Esophagus mucosa (tissue), 1 donor: ENCODE measurements at places on chromosomes 3 and 15. TPM values are rescaled to one million over a fixed set of nuclear protein-coding genes. Genes with fewer than 3 reads are reported as not detected.

DNA sequence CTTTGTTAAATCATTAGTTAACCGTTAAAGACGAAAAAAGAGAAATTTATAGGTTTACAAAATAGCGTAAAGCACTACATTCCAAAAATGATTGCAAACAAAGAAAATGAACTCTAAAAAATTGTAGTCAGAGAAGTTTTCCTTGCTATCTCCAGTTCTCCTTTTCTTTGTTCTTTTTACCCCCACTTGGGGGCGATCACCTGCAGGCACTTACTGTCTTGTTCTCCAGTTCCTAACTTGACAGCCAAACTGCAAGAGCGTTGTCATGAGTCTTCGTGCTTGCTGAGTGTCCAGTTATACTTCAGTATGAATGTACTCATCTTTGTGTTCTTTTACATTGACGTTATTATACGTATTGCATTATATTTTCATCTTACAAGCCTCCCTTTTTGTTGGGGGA, 54.5 kb downstream of the CHD2 start:
- ATAC-seq = no peak

GRCh38 chr3:44065311-44066094, 176.2 kb upstream of the TOPAZ1 start:
- ATAC-seq = no peak

- ATAC-seq = no peak
Observed at GRCh38 chr3:168161696-168162095, 66.0 kb upstream of the GOLIM4 start.

DNA sequence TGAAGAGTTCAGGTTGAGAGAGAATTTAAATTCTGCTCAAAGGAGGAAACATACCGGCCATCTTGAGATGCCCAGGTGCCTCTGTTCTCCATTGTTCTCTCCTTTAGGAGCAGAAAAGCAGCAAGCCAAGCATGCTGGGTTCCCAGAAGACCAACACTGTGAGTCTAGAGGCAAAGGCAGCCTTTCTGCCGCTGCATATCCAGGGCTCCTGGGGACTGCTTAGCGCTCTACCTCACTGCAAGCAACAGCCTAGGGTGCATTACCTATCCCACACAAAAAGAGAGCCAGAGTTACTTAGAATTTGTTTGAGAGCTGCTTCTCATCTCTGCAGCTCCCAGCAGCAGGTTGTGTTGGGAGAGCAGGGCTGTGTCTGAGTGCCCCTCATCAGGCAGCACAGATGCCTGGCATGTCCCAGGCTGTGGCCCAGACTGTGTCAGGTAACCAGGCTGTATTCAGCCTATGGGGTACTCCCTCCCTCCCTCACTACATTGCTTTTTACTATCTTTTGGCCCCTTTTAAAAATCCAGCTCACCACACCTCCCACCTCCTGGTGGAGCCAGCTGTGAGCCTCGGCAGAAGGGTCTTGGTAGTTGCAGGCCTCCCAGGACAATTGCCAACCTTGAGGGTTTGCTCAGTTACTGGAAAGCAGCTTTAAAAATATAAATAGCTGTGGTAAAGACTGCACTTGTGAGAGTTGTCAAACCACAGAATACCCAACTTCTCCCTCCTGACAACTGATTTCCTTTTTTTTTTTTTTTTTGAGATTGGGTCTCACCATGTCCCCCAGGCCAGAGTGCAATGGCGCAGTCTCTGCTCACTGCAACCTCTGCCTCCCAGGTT, 30.2 kb downstream of the BCL2L10 start:
- no peak for ATAC-seq

- ATAC-seq = no peak
Observed at GRCh38 chr3:36524560-36524959, 144.3 kb downstream of the STAC start.

GRCh38 chr3:148269816-148270215, 427.9 kb upstream of the AGTR1 start:
- no peak for ATAC-seq

GRCh38 chr15:29050870-29051269, 165.1 kb downstream of the APBA2 start:
- no peak for ATAC-seq

- ATAC-seq = no peak
Observed at GRCh38 chr15:88331291-88331690, 74.8 kb upstream of the NTRK3 start.

- peak; percentile 37 for ATAC-seq
Observed at GRCh38 chr3:171772427-171773056, 37.7 kb downstream of the PLD1 start.

GRCh38 chr3:138434875-138435772, 708 bp downstream of the ESYT3 start:
- ATAC-seq = peak; percentile 16

DNA sequence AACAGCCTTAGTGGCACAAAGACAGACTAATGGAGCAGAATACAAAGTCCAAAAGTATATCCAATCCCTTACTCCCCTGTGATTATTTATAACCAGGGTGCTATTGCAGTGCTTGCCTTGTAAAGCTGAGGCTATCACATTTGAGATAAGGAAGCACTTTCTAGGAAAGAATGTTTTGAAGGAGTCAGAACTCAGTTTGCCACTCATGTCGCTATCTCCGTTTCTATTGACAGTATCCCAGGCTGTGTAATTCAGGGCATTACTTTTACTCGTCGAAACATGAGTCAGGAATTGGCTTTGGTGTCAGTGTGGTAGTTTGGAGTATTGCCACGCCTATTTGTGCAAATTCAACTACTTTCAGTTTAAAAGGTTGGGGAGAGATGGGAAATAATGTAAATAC, 78.4 kb downstream of the FBXL2 start:
- ATAC-seq = no peak

- no peak for ATAC-seq
Observed at GRCh38 chr15:99402014-99402729, 150.9 kb downstream of the LRRC28 start.

DNA sequence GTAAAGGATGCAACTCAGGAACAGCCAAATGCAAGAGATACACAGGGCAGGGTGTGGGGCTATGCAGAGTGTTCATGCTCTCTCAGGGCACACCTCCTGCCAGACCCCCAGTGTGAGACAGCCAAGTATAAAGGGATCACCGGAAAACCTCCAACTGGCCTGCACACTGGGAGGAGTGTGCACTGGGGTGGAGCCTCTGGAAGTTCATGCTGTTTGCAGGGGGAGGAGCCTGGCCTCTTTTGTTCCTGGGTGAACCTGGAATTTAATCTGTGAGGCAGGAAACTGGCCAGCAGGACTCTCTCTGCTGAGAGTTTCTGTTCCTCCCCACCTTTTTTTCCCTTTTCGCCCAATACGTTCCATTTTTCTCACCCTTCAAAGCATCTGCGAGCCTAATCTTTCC, 204.1 kb downstream of the WNT5A start:
- ATAC-seq = no peak

GRCh38 chr3:46138581-46138980, 69.5 kb downstream of the CCR1 start:
- ATAC-seq = no peak

DNA sequence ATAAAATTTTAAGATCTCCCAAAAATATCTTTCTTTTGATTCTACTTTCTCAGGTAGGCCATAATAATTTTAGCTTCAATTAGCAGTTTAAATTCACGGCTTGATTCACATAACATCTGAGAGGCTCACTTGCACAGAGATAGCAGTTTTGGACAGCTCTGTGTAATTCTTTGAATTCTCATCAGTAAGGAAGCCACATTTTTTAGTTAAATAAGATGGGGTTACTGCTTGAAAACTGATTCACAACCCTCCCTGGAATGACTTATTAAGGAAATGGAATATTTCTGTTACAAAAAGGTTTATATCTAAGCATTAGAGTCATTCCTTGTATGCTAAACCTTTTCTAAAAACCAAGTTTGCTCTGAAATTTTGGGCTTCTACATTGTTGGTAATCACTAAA, 212.7 kb downstream of the ALCAM start:
- no peak for ATAC-seq

- ATAC-seq = peak; percentile 92
Observed at GRCh38 chr15:64249406-64249805, 86.6 kb upstream of the PPIB start.

DNA sequence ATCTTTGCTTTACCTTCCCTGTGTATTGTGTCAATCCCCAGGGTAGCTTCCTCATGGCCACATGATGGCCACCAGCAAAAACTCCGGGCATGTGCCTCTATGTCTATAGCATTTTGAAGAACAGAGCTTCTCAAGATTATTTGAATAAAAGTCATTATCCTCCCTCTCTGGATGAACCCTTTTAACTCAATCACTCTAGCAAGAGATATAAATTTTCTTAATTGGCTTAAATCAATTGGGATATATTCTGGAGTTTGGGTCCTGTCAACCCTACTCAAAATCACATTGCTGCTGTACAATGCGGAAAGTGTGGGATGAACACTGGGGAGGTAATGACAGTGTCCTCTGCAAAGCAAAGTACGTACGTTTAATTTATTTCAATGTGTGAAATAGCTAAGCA, 370.6 kb upstream of the LRRC3B start:
- ATAC-seq = no peak

DNA sequence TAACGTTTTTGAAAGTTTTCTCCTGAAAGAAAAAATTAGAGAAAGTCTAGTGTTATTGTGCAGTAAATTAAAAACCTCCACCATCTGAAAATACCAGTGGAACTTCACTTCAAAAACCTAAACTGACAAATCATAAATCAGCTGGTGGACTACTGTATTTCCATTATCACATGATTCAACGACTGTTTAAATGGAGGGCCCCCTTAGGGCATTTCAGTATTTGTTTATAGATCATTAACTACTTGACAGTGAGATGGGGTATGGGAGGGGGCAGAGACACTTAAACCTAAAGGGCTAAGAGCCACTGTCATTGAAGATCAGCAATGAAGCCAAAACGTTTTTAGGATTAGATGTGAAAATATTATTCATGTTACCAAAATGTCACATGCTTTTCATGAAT, 8.8 kb upstream of the C15orf61 start:
- no peak for ATAC-seq

DNA sequence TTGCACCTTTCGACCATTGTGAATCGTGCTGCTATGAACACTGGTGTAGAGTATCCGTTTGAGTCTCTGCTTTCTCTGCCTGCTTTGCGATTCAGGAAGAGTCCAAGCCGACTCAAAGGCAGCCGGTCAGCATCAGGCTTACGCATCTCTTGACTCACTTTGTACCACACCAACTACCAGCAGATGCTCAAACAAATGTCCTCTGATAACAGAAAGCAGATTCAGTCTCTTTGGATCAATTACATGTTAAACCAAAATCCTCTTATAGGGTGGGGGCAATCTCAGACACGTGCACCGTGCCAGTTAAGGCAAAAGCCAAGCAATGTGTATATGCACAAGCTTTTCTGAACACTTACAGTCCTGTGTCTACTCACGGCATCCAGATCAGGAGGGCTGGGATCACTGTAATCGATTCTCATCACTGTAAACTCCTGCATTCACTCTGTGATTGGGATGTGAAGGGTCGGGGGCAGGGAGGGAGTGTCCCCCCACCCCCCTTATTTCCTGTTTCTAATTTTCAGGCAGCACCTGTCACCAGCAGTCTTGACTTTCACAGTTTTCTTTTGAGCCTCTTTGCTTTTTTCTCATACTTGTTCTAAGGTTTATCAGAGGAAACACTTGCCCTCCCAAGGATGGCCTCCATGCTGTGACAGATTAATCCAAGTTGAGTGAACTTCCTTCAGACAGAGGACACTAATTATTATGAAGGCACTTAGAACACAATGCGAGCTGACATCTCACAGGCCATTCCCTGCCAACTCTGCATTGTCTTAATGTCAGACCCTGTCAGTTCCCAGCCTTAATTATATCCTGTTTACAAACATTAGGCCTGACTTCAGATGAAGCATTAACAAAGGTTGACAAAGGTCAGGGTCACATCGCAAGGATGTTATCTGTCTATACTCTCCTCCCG, 153.5 kb downstream of the MECOM start:
- no peak for ATAC-seq

DNA sequence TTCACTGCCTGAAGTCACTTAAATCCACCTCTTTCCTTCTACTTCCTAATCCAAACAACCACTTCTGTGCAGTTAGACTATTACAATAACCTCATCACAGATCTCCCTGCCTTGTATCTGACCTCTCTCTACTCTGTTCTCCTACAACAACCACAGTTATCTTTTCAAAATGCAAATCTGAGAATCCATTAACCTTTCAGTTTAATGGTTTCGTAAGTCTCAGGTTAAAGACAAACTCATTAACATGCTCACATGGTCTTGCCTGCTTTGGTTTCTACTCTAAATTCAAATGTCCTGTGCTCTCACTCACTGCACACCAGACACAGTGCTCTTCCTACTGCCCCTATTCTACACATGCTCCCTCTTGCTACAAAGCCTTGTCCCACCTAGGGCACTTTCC, 406.5 kb upstream of the THBS1 start:
- ATAC-seq = no peak

GRCh38 chr3:30302027-30302426, 304.4 kb upstream of the TGFBR2 start:
- no peak for ATAC-seq

DNA sequence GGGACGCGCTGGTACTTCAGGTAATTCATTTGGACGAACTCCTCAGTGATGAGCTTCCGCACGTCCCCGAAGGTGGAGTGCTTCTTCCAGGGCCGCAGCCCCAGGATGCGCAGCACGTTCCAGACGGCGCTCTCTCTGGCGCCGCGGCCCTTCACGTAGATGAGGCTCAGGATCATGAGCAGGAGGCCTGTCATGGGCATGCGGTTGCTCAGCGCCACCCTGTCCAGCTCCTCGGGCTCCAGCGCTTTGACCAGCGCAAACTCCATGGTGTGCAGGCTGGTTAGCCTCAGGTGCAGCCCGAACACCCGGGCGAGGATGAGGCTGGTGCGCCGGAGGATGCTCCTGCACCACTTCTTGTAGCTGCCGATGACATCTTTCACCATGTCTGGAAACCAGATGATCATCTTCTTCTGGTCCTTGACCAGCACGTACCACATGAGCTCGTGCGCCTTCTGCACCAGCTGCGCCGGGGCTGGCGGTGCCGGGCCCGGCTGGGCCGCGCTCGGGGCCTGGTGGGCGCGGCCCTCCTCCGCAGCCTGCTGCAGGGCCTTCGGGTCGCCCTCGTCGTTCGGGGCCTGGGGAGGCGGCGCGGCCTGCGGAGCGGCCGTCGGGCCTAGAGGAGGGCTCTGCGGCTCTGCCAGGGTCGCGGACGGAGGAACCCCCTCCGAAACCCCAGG, 501 bp downstream of the NDN start:
- ATAC-seq = peak; percentile 22

DNA sequence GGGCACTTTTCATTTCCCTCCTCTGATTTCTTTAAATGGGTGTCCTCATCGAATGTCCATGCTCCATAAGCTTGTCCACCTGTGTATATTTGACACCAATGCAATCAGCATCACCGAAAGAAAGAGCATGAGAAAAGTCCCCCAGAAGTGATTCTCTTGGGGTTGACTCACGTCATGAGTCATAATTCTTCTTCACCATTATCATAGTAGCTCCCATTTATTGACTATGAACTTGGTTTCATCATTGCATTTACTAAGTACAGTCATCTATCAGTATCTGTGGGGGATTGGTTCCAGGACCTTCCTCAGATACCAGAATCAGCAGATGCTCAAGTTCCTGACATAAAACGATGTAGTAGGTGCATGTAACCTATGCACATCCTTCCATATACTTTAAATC, 372.5 kb upstream of the CFAP20DC start:
- no peak for ATAC-seq

GRCh38 chr3:133038089-133038730, at the start of gene TMEM108:
Gene TMEM108, plus strand, starts transcription at chr3:133038391.
- ATAC-seq = peak; percentile 38

GRCh38 chr3:166446986-166447385, 609.8 kb upstream of the BCHE start:
- no peak for ATAC-seq

SAMD7 gene
- not detected for total RNA-seq

UROC1 gene
- total RNA-seq = not detected

FEZF2 gene
- not detected for total RNA-seq

SLC9C1 gene
- not detected for total RNA-seq

RHCG gene
- total RNA-seq = 4,298 TPM

UNC13C gene
- total RNA-seq = 0.04 TPM

AP3B2 gene
- 0.88 TPM for total RNA-seq

CAMK2N2 gene
- 0.24 TPM for total RNA-seq
